Astrocyte (in vitro differentiated cells and primary cell): ENCODE measurements at places on chromosomes 3 and 15. TPM values are rescaled to one million over a fixed set of nuclear protein-coding genes. Genes with fewer than 3 reads are reported as not detected.

DNA sequence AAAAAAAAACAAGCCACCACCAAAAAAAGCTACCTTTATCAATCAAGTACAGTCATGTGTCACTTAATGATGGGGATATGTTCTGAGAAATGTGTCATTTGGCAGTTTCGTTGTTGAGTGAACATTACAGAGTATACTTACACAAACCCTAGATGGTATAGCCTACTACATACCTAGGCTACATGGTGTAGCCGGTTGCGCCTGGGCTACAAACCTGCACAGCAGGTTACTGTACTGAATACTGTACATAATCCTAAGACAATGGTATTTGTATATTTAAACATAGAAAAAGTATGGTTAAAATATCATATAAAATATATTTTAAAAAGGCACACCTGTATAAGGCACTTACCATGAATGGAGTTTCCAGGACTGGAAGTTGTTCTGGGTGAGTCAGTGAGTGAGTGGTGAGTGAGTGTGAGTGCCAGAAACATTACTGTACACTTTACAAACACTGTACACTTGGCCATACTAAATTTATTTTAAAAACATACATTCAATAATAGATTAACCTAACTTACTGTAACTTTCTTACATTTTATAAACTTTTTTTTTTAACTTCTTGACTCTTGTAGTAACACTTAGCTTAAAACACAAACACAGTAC lies 25.9 kb upstream of the JMJD7 start:
- no peak overlapping the region for H3K4me3 ChIP-seq
- H3K4me1 ChIP-seq, result peaks cover 15% of the 10 kb centered on the region
- peak; percentile 64 for DNase-seq
- no peaks in the 10 kb centered on the region for H3K27me3 ChIP-seq
- peak overlapping the region; percentile 13 for H3K27ac ChIP-seq

The ERICH6 gene
- total RNA-seq, result 0.09 TPM in 1 of 2 replicates, not detected in the other

The SLC51B gene
- total RNA-seq, result not detected in 2 replicates

DNA sequence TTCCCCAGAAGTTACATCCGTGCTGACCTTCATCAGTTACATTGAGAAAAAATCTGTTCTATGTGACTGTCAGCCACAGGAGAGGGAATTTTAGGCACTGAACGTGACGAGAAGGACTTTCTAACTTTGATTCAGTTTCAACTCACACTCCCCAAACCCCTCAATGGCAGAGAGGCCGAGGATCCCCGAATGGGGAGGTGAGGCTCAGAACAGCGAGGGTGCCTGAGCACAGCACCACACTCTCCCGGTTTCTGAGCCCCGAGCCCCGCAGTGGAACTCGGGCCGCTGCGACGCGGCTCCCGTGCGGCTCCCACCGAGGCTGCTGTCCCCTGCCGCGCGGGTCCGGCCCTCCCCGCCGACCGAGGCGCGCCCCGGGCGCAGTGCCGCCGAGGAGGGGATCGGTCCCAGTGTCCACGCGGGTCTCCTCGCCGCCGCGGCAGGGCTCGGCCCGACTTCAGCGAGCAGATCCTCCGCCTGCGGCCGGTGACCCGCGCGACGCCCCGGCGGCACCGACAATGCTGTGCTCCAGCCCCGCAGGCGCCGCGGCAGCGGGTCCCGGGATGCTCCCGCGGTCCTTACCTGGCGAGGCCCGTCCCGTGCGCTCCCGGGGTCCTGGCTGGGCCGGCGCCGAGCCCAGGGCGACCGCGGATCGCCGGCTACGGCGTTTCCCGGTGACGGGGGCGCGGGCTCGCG lies 439 bp downstream of the CTXND1 start:
- H3K4me3 ChIP-seq, result peak overlapping the region; percentile 28
- no peaks in the 10 kb centered on the region for H3K4me1 ChIP-seq
- no peak overlapping the region for H3K27ac ChIP-seq
- DNase-seq, result no peak
- no peaks in the 10 kb centered on the region for H3K36me3 ChIP-seq

DNA sequence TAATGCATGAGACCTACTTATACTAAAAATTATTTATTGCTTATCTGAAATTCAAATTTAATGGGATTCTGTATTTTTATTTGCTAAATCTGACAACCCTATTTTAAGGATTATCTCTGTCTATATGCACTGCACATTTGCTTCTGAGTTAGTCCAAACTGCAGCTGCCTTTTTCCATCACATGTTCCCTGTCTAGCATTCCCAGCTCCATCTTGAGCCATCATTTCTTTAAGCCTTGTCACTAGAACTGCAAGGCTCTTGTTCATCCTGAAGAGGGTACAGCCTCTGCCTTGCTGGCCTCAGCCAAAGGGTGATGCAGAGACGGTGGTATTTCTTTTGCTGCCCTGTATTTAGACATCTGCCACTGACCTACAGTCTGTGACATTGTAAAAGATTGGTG lies 125.8 kb upstream of the STT3B start:
- no peak overlapping the region for H3K4me3 ChIP-seq
- no peak overlapping the region for H3K27ac ChIP-seq
- no peaks in the 10 kb centered on the region for H3K36me3 ChIP-seq
- no peaks in the 10 kb centered on the region for H3K27me3 ChIP-seq
- peaks cover 3% of the 10 kb centered on the region for H3K4me1 ChIP-seq

- no peak overlapping the region for H3K27ac ChIP-seq
- no peaks in the 10 kb centered on the region for H3K27me3 ChIP-seq
Measured at GRCh38 chr3:73552700-73553099, 72.0 kb downstream of the PDZRN3 start.

GRCh38 chr15:83650831-83651230 lies 3.1 kb upstream of the ADAMTSL3 start:
- no peaks in the 10 kb centered on the region for H3K36me3 ChIP-seq
- no peak overlapping the region for H3K27ac ChIP-seq
- no peak overlapping the region for H3K4me3 ChIP-seq

The ZBBX gene
- 0.58 and 1.3 TPM in 2 replicates for total RNA-seq

DNA sequence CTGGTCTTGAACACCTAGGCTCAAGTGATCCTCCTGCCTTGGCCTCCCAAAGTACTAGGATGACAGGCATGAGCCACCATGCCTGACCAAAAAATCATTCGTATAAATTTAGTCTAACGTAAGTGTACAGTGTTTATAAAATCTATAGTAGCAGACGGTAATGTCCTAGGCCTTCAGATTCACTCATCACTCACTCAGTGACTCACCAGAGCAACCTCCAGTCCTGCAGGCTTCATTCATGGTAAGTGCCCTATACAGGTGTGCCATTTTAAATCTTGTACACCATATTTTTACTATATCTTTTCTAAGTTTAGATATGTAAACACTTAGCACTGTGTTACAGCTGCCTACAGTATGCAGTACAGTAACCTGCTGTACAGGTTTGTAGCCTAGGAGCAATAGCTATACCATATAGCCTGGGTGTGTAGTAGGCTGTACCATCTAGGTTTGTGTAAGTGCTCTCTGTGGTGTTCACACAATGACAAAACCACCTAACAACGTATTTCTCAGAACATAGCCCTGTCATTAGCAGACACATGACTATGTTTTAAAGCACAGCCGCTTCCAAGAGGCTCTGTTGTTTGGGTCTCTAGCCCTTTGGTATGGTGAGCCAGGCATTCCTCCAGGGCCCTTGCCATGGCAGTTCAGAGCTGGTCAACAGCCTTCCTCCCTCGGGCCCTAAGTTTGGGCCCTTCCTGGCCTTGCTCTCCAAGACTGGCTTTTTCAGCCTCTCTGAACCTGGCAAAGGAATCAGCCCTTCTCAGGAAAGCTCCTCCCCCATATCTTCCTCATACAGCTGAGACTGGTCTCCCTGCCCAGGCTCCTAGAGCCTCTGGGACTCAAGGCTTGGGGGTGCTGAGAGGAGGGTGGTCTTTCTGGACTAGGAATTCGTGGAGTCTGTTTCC lies 1.9 kb upstream of the CCDC9B start:
- peaks cover 65% of the 10 kb centered on the region for H3K4me1 ChIP-seq
- no peak overlapping the region for H3K4me3 ChIP-seq
- peak overlapping the region; percentile 99 for H3K27ac ChIP-seq
- no peaks in the 10 kb centered on the region for H3K27me3 ChIP-seq
- no peaks in the 10 kb centered on the region for H3K36me3 ChIP-seq

The TLR9 gene
- 0.25 and 0.36 TPM in 2 replicates for total RNA-seq

The GOLGA6L7 gene
- total RNA-seq, result not detected in 2 replicates

The SAMD7 gene
- not detected in 2 replicates for total RNA-seq
